Mesendoderm (in vitro differentiated cells): ENCODE measurements at places on chromosomes 4 and X.

DNA sequence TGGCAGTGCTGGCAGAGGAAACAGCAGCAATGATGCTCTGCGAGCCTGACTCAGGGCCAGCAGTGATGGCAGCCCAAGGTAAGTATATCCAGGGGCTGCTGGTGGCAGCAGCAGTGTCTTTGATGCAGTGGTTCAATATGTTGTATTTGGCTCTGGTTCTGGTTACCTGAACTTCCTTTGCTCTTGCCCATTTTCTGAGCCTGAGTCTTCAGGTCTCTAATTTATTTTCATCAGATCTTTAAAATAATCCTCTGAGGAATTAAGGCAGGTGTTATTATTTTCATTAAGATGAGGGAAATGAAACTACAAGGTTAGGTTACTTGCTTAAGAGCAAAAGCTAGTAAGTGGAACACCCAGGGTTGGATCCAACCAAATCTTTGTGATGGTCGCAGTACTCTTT lies 102.8 kb upstream of the BMP2K start:
- no peak for DNase-seq
- H3K36me3 ChIP-seq = no peaks in the 10 kb centered on the region
- no peaks in the 10 kb centered on the region for H3K4me1 ChIP-seq
- no peaks in the 10 kb centered on the region for H3K27me3 ChIP-seq

- no peaks in the 10 kb centered on the region for H3K4me1 ChIP-seq
- H3K36me3 ChIP-seq = no peaks in the 10 kb centered on the region
- H3K27ac ChIP-seq = no peak overlapping the region
- DNase-seq = no peak
These were observed 138.7 kb downstream of the VSIG4 start for GRCh38 chrX:65900850-65901844.

- DNase-seq = no peak
- H3K4me3 ChIP-seq = no peak overlapping the region
- H3K27ac ChIP-seq = no peak overlapping the region
- H3K27me3 ChIP-seq = no peaks in the 10 kb centered on the region
- no peaks in the 10 kb centered on the region for H3K36me3 ChIP-seq
These were observed 37.2 kb upstream of the SCRG1 start for GRCh38 chr4:173436149-173436579.

GRCh38 chr4:141890279-141890678 lies 253.9 kb downstream of the IL15 start:
- H3K4me3 ChIP-seq = no peak overlapping the region
- H3K27me3 ChIP-seq = no peaks in the 10 kb centered on the region
- H3K36me3 ChIP-seq = no peaks in the 10 kb centered on the region
- peaks cover 3% of the 10 kb centered on the region for H3K4me1 ChIP-seq
- no peak overlapping the region for H3K27ac ChIP-seq

DNA sequence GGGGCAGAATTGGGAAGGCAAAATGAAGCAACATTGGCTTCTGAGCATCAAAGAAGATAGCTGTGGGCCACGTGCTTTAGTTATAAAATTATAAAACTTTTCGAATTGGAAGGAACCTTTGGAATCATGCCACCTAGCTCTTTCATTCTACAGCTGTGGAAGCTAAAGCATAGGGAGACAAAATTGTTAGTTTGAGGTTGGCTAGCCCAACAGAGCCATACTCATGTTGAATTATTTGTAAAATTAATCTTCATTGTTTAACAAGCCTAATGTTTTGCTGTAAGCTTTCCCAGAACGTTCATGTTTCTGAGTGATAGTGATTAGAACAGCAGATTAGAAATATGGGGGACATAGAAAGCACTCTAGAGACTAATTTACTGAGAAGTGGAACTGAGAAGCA lies 35.9 kb downstream of the HHIP start:
- no peaks in the 10 kb centered on the region for H3K4me1 ChIP-seq
- H3K36me3 ChIP-seq = no peaks in the 10 kb centered on the region
- H3K27ac ChIP-seq = no peak overlapping the region
- H3K4me3 ChIP-seq = no peak overlapping the region
- H3K27me3 ChIP-seq = no peaks in the 10 kb centered on the region

DNA sequence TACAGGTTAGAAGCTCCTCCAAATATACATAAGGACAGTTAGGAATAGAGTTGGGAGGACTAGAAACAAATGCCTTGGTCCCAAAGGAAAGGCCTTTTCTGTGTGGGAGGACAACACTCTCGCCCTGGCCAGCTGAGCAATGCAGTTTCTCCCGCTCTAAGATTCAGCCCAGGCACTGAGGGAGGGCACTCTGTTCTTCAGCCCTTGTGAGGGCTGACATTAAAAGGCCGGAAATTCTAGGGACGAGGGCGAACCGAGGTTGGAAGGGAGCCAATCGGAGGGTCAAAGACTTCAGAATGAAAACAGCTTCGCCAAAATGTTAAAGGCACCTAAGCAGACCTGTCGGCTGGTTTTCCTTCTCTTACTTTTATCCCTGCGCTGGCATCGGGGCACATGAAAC lies 2.9 kb upstream of the PTCHD1 start:
- peak; percentile 47 for DNase-seq
- no peak overlapping the region for H3K27ac ChIP-seq
- no peak overlapping the region for H3K4me3 ChIP-seq
- H3K36me3 ChIP-seq = no peaks in the 10 kb centered on the region
- no peaks in the 10 kb centered on the region for H3K27me3 ChIP-seq

DNA sequence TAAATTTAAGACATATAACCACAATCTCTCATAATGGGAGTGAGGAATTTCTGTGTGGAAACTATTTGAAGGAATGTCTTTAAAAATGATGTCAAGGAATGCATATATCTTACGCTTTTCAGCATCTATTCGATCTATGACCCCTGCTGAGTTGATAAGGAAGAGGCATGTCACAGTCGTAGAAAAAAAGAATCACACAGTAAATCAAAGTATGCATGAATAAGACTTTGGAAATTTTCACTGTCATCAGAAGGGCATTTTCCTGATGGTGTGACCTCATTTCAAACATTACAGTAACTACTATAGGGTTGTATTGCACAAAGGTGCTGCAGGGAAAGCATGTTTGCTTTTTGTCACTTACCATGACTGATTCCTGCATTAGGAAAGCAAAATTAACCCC lies 41.5 kb downstream of the REELD1 start:
- H3K27me3 ChIP-seq = no peaks in the 10 kb centered on the region
- H3K36me3 ChIP-seq = no peaks in the 10 kb centered on the region
- no peak overlapping the region for H3K4me3 ChIP-seq

DNA sequence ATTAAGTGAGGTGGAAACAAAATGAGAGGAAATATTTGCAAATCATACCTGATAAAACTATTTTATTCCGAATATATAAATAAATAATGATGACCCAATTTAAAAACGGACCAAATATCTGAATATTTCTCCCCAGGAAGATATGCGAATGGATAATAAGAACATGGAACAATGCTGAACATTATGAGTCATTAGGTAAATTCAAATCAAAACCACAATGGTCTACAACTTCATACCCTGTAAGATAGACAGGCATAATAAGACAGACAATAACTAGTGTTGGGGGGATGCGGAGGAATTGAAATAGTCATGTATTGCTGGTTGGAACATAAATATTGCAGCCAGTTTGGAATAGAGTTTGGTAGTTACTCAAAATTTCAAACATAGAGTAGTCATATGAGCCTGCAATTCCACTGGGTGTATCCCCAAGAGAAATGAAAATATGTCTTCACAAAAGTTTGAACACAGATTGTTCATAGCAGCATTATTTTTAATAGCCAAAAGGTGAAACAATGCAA lies 47.6 kb upstream of the DRP2 start:
- no peaks in the 10 kb centered on the region for H3K4me1 ChIP-seq
- no peaks in the 10 kb centered on the region for H3K36me3 ChIP-seq
- no peak for DNase-seq
- H3K27me3 ChIP-seq = no peaks in the 10 kb centered on the region

- H3K36me3 ChIP-seq = no peaks in the 10 kb centered on the region
- no peak overlapping the region for H3K27ac ChIP-seq
- no peaks in the 10 kb centered on the region for H3K27me3 ChIP-seq
- DNase-seq = no peak
- H3K4me1 ChIP-seq = no peaks in the 10 kb centered on the region
These were observed 42.5 kb downstream of the DTHD1 start for GRCh38 chr4:36323816-36324419.

DNA sequence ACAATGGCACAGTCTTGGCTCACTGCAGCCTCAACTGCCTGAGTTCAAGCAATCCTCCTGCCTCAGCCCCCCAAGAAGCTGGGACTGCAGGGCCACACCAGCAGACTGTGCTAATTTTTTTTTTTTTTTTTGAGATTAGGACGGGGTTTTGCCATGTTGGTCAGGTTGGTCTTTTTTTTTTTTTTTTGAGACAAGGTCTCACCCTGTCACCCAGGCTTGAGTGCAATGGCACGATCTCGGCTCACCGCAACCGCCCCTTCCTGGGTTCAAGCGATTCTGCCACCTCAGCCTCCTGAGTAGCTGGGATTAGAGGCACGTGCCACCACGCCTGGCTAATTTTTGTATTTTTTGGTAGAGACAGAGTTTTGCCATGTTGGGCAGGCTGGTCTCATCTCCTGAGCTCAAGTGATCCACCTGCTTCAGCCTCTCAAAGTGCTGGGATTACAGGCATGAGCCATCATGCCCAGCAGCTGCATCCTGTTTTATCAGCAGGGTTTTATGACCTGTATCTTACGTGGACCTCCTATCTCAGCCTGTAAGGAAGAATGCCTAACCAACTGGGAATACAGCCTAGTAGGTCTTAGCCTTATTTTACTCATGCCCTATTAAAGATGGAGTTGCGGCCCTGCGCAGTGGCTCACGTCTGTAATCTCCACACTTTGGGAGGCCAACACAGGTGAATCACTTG lies 13.2 kb upstream of the MRPL1 start:
- no peak overlapping the region for H3K27ac ChIP-seq
- no peaks in the 10 kb centered on the region for H3K27me3 ChIP-seq
- H3K36me3 ChIP-seq = no peaks in the 10 kb centered on the region
- no peak overlapping the region for H3K4me3 ChIP-seq
- DNase-seq = no peak
- no peaks in the 10 kb centered on the region for H3K4me1 ChIP-seq

DNA sequence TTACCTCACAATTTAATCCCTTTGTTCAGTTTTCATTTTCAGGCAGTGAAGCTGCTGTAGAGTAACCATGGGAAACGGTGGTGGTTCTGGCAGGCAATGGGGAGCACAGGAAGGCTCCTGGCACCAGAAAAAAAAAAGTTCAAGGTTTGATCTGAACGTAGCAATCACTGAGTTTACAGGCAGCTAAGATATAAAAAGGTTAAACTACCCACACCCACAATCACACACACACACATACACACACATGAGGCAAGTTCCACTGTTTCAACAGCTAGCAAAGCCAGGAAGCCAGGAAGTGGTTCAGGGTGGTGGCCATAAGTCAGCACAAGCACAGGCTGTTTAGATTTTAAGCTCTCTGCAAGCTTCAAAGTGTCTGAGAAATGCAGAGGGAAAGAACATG lies at the start of gene SULT1B1:
Gene SULT1B1, minus strand, starts transcription at position 166 of the 400 bp plus-strand sequence. CDS start 5,403 bp downstream, outside the sequence.
- no peaks in the 10 kb centered on the region for H3K4me1 ChIP-seq
- no peak for DNase-seq
- no peak within 1 kb of the TSS for H3K4me3 ChIP-seq
- H3K36me3 ChIP-seq = no peaks in the 10 kb centered on the region
- H3K27me3 ChIP-seq = no peaks in the 10 kb centered on the region

- DNase-seq = no peak
- no peak overlapping the region for H3K27ac ChIP-seq
- H3K4me1 ChIP-seq = no peaks in the 10 kb centered on the region
- no peaks in the 10 kb centered on the region for H3K27me3 ChIP-seq
- H3K4me3 ChIP-seq = no peak overlapping the region
These were observed 373.8 kb downstream of the STIM2 start for GRCh38 chr4:27234306-27234899.

DNA sequence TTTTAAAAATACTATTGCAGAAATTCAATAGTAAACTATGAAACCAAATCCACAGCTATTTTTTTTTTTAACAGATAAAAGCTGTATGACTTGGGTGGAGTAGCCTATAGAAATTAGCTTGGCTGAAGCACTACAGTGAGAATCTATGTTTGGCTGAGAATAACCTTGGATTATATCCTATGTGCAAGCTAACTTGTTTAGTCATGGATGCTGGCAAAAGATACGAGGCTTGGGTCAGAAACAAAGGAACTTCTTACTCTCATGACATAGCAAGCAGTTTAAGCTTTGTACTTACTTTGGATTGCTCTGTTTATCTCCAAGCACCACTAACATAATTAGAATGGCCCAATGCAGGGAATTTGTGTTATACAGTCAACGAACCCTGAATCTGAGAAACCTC lies 119.2 kb upstream of the GRID2 start:
- no peaks in the 10 kb centered on the region for H3K27me3 ChIP-seq
- no peaks in the 10 kb centered on the region for H3K36me3 ChIP-seq
- H3K27ac ChIP-seq = no peak overlapping the region
- H3K4me1 ChIP-seq = no peaks in the 10 kb centered on the region
- no peak overlapping the region for H3K4me3 ChIP-seq
